WTC11 (cell line): ENCODE measurements at places on chromosomes 13 and 19. TPM values are rescaled to one million over a fixed set of nuclear protein-coding genes. Genes with fewer than 3 reads are reported as not detected.

The CCL25 gene
- 0.53 TPM in 1 of 3 replicates, not detected in the others for total RNA-seq

The RGCC gene
- total RNA-seq: 0.48 to 1.2 TPM (median 0.69 TPM) in 3 replicates

DNA sequence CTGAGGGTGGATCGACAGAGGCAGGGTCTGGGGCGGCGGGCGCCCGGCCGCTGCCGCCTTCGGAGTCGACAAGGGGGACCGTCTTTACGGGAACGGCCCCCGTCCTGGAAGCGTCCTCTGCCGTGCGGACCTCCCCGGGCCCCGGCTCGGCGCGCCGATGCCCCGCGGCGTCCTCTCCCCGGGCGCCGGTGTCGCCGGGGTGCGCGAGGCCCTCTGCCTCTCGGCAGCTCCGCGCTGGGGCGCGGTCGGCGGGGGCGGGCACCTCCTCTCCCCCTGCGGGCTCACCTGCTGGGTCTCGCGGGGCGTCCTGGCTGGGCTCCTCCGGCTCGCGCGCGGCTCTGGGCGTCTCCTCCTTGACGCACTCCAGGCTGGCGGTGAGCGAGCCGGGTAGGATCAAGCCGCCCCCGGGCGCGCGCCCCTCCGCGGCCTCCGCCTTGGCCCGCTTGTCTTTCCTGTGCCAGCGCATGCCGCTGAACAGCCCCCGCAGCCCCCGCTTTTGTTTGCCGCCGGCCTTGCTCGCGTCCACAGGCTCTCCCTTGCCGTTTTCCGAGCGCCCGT is 1.5 kb downstream of the AMER2 start:
- peak overlapping the region; percentile 82 for H3K4me3 ChIP-seq
- no peak overlapping the region for H3K27ac ChIP-seq
- peaks cover 67% of the 10 kb centered on the region for H3K27me3 ChIP-seq
- no peaks in the 10 kb centered on the region for H3K36me3 ChIP-seq
- H3K4me1 ChIP-seq: peaks cover 40% of the 10 kb centered on the region

DNA sequence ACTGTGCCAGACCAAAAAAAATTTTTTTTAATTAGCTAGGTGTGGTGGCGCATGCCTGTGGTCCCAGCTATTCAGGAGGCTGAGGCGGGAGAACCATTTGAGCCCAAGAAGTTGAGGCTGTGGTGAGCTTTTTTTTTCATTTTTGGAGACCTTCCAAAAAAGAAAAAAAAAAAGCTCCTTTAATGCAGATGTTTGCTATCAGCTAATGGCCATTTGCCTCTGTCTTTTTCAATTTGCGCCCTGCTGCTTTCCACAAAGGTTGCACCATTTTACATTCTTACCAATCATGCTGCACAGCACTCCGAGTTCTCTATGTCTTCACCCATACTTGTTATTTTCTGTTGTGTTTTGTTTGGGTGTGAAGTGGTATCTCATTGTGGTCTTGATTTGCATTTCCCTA is 15.6 kb upstream of the SMARCA4 start:
- no peak overlapping the region for H3K4me3 ChIP-seq
- peaks cover 3% of the 10 kb centered on the region for H3K4me1 ChIP-seq
- H3K36me3 ChIP-seq: no peaks in the 10 kb centered on the region
- H3K27me3 ChIP-seq: no peaks in the 10 kb centered on the region
- no peak overlapping the region for H3K27ac ChIP-seq

DNA sequence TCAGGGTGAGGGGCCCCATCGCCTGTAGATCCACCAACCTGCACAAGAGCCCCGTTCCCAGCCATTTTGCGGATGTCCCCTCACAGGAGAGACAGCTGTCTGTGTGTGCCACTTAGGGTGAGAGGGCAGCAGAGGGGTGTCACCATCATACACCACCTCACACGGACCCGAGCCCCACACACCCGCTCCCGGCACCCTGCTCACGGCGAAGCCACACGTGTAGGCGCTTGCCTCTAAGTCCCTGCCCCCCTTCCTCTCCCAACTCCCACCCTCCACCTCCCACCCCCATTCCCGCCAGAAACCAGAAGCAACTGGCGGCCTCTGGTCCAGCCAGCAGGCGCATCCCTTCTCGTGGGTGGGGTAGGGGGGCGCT is 4.0 kb upstream of the DPF1 start:
- peak; percentile 43 for DNase-seq
- no peak overlapping the region for H3K27ac ChIP-seq
- peaks cover 23% of the 10 kb centered on the region for H3K4me1 ChIP-seq
- H3K4me3 ChIP-seq: peak overlapping the region; percentile 57

- peaks cover 20% of the 10 kb centered on the region for H3K36me3 ChIP-seq
- H3K4me3 ChIP-seq: no peak overlapping the region
- peaks cover 5% of the 10 kb centered on the region for H3K27me3 ChIP-seq
- H3K27ac ChIP-seq: no peak overlapping the region
Observed at GRCh38 chr13:113783200-113783881, 24.3 kb downstream of the TMEM255B start.

DNA sequence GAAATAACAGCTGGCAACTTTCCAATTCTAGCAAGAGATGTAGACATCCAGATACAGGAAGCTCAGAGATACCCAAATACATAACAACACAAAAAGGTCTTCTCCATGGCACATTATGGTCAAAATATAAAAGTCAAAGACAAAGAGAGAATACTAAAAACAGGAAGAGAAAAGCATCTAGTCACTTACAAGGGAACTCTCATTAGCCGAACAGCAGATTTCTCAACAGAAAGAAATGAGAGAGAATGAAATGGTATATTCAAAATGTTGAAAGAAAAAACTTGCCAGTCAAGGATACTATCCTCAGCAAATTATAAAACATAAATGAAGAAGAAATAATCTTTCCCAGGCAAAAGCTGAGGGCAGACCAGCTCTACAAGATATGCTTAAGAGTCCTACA is 12.4 kb downstream of the ZNF780A start:
- no peaks in the 10 kb centered on the region for H3K4me1 ChIP-seq
- no peak overlapping the region for H3K4me3 ChIP-seq
- DNase-seq: no peak
- no peaks in the 10 kb centered on the region; the same call in 1 of the 2 replicates for H3K27me3 ChIP-seq
- H3K27ac ChIP-seq: no peak overlapping the region

DNA sequence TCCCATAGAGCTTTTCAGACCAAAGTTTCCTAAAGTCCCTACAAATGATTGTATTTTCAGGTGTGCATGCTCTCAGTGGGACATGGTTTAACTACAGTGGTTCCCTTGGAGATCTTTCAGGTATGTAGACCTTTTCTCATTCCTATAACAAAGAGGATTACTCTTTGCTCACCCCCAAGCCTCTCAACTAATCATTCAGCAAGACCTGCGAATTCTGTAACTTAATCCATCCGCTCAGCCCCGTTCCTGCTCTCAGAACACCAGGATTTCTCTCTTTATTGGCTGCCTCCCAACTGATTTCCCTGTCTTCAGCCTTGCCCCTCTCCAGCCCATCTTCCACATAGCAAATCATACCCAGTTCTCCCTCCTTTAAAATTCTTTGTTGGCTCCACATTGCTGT is 253.6 kb downstream of the MTUS2 start:
- no peaks in the 10 kb centered on the region for H3K36me3 ChIP-seq
- no peak overlapping the region for H3K4me3 ChIP-seq
- peaks cover 36% of the 10 kb centered on the region for H3K4me1 ChIP-seq
- peak overlapping the region; percentile 51 for H3K27ac ChIP-seq
- H3K27me3 ChIP-seq: no peaks in the 10 kb centered on the region
- no peak for DNase-seq
